ENCODE measurements at places on chromosomes 5 and 9.

DNA sequence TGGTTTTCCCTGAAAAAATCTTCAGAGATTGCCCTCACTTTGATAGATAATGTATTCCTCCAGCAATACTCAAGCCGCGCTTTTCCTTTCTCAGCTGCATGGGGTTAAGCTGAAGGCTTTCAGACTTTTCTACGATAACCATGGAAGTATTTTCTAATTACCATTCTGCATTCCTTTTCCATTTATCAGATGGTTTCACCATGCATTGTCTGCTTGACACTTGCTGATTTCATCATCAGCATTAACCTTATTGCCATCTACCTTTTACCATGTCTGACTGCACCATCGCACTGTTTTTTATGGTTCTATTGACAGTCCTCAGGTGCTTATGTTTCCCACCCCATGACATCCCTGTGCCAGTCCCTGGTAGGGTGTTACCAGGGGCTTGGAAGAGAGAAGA is 91.6 kb downstream of the DMAC1 start:
- no peak for DNase-seq

DNA sequence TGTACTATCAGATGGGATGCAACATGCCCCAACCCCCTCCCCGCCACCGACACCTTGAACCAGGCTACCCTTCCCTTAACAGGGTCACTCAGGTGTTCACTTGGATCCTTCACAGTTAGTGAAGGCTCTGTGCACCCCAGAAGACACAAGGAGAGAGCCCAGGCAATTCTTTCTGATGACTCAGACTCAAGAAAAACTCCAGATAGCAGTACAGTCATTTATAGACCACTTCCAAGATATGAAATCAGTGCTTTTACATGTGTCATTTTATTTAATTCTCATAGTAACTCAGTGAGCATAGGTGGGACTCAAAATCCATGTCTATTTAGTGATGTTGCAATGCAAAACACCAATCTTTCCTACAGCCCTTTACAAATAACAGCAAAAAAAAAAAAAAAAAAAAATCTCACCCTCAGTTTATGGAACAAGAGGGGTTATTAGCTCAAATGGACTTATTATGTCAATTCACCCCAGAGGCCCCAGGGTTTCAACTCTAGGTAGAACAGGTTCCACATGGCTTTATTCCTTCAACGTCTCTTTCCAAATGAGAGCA is 71.9 kb downstream of the FOXD1 start:
- DNase-seq: no peak

DNA sequence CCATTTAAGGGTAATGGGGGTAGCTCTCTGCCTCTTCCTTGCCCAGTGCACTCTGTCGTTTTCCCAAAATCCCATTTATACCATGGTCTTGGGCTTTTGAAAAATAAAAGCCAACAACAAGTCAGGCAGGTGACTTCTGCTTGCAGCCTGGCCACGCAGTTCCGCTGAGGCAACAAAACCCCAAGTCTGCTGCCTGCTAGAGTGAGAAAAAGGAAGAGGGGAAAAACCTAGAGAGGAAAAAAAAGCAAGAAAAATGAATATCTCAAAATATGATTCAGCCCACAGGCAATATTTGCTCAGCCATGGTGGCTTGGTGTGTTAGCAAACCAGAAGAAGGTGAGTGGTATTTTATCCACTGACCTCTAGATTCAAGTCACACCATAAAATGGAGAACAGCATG is 148.2 kb upstream of the FSTL4 start:
- DNase-seq: no peak

DNA sequence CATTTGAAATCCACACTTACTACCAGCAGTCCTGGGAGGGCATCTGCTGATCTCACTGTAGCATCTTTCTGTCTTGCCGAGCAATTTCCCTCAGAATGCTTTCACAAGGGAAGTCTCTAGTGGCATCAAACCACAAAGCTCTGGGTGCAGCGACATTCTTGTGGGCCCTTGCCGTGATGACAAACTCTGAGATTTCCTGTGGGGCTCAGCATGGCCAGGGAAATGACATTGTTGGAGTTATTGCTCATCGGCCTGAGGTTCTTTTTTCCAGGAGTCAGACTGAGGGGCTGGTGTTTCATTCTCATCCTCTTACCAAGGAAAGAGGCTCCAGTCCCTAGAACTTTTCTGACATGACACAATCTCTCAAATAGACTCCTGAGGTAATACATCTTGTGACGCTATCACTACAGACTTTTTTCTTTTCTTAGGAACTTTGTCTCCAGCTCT is 51.4 kb downstream of the PFDN1 start:
- DNase-seq: no peak

Measured in stimulated activated CD8-positive, alpha-beta memory T cell treated with anti-CD3 and anti-CD28 coated beads, Interleukin-4, amount 100 ng/mL, for 1 hour (primary cell).